ENCODE measurements at places on chromosomes 16 and 17.

- no peak for DNase-seq
Measured at GRCh38 chr16:74892574-74893461, 92.1 kb downstream of the WDR59 start.

- no peak for DNase-seq
Measured at GRCh38 chr17:319266-319665, 33.3 kb downstream of the RPH3AL start.

- DNase-seq, result no peak
Measured at GRCh38 chr16:10868596-10869469, 8.2 kb upstream of the CIITA start.

- DNase-seq, result peak; percentile 45
Measured at GRCh38 chr17:78842881-78843565, 2.4 kb upstream of the USP36 start.

GRCh38 chr16:77897129-77897437, 108.7 kb downstream of the VAT1L start:
- DNase-seq, result no peak

DNA sequence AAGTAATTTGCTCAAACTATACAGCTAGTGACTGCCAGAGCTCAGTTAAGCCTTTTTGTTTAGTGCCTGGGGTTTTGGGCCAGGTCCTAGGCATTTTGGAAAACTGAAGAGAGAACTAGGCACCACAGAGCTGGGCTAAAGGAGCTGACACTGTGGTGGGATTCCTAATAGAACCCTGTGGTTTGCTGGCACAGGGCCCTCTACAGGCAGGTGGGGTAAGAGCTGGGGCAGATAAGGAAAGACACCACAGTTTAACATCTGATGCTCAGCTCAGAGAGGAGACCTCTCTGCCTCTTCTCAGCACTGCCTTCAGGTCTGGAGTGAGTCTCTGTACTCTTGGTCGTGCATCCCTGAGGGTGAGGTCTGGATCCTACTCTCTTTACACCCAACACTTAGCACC, 121.2 kb downstream of the SNX11 start:
- DNase-seq, result no peak

DNA sequence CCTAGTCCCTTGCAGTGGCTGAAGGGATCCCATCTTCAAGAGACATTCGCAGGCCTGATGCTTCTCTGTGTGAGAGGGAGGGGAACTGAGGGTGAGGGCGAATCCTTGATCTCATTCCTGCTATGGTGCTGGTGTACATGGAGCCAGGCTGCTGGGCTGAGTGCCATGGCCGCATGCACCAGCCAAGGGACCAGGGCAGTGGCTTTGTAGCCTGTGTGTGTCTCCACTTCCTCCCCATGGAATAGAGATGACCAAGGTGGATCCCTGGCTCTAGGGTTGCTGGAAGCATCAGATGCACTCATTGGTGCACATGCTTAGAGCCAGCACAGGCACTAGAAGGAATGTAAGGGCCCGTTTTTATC, 195.0 kb downstream of the FOXL1 start:
- DNase-seq, result no peak
